Panc1 (cell line): ENCODE measurements at places on chromosomes 2 and 18. TPM values are rescaled to one million over a fixed set of nuclear protein-coding genes. Genes with fewer than 3 reads are reported as not detected.
A peak's percentile ranks its signal among the peaks of the same experiment; 100 is the strongest.

ITGB6 gene
- 0.08 TPM for total RNA-seq

DNA sequence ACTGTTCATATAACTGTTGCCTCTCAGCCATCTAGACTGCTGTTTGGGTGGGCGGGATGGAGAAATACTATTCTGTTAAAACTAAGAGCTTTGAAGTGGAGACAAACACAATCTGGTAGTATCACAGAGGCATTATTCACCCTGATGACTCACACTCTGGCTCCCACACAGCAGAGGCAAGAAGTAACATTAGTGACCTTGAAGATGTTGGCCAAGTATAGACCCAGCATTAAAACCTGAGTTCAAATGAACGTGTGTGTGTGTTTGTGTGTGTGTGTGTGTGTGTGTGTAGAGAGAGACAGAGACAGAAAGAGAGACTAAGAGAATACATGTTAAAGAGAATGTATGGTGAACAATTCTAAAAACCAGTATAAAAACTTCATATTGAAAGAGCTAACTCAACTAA lies 22.5 kb upstream of the ACVR1 start:
- no peaks in the 10 kb centered on the region for H3K27me3 ChIP-seq
- peak; percentile 45 for DNase-seq
- no peaks in the 10 kb centered on the region for H3K36me3 ChIP-seq
- H3K4me1 ChIP-seq, result no peaks in the 10 kb centered on the region
- no peak overlapping the region for H3K27ac ChIP-seq
- H3K4me3 ChIP-seq, result no peak overlapping the region

DNA sequence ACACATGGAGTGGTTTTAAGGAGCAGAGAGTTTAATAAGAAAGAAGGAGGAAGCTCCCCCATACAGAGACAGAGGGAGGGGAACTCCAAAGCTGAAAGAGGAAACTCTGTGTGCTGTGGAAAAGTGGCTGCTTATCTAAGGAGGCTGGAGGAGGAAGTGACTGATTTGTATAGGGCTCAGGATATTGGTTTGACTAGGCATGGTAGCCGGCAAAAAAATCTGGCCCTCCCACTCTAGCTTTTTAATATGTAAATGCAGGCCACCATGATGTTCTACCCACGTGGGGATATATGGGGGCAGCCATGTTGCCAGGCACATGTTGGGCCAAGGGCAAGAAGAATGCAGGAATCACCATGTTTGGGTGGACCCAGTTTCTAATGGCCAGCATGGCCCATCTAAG lies 64.3 kb downstream of the HNMT start:
- H3K36me3 ChIP-seq, result no peaks in the 10 kb centered on the region
- no peak overlapping the region for H3K4me3 ChIP-seq
- no peaks in the 10 kb centered on the region for H3K4me1 ChIP-seq
- no peak for DNase-seq

PTPN2 gene
- 34.8 TPM for total RNA-seq

INHBB gene
- total RNA-seq, result 38.2 TPM

DNA sequence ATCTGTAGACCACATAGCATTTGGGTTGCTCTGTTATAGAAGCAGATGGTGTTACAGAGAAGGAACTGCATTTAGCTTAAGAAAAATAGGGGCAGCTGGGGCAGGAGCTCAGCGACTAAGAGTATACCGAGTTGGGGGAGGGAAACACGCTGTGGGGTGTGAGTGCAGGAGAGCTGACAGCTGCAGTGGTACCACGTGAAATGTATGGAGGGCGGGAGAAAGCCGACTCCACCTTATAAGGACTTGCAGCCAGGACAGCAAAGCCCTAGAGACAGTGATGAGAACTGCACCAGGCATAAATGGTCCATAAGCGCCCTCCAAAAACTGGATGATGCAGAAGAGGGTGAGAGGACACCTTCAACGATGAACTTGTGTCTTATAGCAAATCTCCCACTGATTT lies 237.6 kb downstream of the PRKCE start:
- H3K27ac ChIP-seq, result no peak overlapping the region
- no peaks in the 10 kb centered on the region for H3K27me3 ChIP-seq
- no peak overlapping the region for H3K4me3 ChIP-seq

- H3K27me3 ChIP-seq, result no peaks in the 10 kb centered on the region
- no peak for DNase-seq
- peaks cover 11% of the 10 kb centered on the region; the same call in 1 of the 2 replicates for H3K36me3 ChIP-seq
- H3K27ac ChIP-seq, result peak overlapping the region; percentile 92
These were observed 1.9 kb downstream of the SEMA4C start for GRCh38 chr2:96867756-96868554.

IL36RN gene
- total RNA-seq, result not detected

DNA sequence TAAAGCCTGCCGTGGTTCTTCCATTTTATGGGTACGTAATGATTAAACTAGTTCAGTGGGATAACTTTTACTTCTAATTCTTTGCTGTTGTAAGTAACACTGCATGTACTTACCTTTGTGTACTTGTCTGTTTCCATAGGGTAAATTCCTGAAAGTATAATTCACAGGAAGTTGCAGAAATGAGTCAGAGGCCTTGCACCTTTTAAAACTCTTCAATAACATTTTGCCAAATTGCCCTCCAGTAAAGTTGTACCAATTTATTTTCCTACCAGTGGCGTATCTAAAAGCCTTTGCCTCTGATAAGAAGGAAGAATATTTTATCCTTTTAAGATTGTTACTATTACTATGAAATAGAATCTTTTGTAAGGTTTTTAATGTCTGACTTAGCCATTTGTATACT lies 65.1 kb downstream of the CAB39 start:
- peak overlapping the region; percentile 54 for H3K27ac ChIP-seq
- H3K36me3 ChIP-seq, result 0 out of 2 replicates have a peak, but pooled peaks cover 3% of the 10 kb centered on the region
- DNase-seq, result peak; percentile 38
- peaks cover 40% of the 10 kb centered on the region for H3K4me1 ChIP-seq
- no peaks in the 10 kb centered on the region for H3K27me3 ChIP-seq
